ENCODE measurements at places on chromosomes 11 and 22.

DNA sequence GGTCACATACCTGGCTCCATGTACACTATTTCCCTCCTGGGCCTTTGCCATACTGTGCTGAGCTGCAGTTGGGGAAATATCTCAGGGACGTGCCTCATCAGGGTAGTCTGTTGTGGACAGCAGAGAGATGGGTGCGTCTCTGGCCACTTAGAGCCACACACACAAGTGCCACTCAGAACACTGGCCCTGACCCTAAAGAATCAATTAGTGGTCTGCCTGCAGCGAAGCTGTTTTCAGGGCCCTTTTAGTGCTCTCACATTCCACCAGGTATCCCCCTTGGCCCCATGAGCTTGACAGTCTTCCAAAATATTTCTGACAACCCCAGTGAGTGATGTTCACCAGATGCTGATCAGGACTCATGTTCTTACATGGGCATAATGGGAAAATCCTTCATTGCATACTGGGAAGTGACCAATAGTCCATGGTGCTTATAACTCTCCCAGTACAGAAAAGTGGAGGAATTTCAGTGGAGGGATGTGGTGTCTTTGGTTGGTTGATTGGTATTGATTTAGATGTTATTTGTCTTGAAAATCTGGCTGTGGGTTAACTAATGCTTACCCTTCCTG, 66.1 kb downstream of the ME3 start:
- no peak for DNase-seq
- H3K36me3 ChIP-seq: no peaks in the 10 kb centered on the region
- H3K27ac ChIP-seq: no peak overlapping the region
- peaks cover 4% of the 10 kb centered on the region for H3K4me1 ChIP-seq
- H3K4me3 ChIP-seq: no peak overlapping the region
- H3K27me3 ChIP-seq: peaks cover 2% of the 10 kb centered on the region

DNA sequence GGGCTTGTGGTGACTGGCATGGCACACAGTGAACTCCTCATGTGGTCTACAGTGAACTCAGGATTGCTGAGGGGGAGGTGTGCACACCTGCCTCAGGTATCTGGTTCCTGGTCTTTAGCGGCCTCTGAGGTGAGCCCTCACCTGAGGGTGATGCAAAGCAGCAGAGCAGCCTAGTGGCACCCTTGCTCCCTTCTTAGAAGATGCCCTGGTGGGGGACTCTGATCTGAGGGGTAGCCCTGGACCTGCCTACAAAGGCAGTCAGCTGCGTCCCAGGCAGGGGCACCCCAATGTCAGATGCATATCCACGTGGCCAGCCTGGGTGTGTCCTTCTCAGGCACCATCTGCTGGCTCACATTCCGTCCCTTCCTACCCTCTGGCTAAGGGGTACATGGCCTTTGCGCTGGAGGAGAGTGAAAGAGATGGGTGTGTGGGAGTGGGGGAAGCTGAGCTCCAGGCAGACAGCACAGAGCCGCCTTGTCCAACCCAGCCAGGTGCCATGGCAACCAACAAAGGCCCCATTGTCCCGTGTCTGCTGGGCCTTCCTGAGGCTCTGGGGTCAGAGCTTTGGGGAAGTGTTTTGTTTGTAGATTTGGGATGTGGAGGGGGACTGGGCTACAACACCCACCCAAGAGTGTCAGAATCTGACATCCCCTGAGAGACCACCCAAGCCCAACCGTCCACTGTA, 5.8 kb downstream of the PLEKHB1 start:
- H3K4me1 ChIP-seq: peaks cover 5% of the 10 kb centered on the region
- H3K36me3 ChIP-seq: no peaks in the 10 kb centered on the region
- no peak overlapping the region for H3K4me3 ChIP-seq
- no peak for DNase-seq

DNA sequence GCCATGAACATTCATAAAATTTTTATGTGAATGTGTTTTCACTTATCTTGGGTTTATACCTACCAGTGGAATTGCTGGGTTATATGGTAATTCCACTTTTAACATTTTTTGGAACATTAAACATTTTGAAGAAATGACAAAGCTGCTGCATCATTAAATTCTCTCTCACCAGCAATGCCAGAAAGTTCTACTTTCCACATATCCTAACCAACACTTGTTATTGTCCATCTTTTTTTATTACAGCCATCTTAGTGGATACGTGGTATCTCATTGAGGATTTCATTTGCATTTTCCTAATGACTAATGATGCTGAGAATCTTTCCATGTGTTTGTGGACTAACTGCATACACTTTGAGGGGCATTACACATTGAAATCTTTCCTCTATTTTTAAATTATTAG, 122.6 kb downstream of the SIK3 start:
- no peak for DNase-seq
- H3K27ac ChIP-seq: no peak overlapping the region
- no peak overlapping the region for H3K4me3 ChIP-seq

DNA sequence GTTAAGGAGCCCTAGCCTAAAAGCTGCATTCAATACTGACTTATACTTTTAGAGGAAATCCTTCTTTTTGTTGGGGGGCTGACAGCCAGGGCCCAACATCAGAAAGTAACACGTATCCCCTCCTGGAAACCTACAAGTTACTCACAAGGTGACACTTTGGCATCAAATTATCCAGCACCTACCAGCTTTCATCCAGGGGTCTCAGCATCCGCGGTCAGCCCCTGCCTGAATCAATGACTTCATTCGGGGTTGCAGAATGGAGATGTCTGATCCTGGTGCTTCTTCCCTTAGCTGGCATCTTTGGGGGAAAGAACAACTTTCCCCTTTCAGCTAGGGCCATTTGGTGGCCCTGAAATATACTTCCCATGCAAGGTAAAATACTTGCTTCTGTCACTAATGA, 5.3 kb upstream of the NAP1L4 start:
- no peaks in the 10 kb centered on the region for H3K4me1 ChIP-seq
- DNase-seq: no peak
- no peaks in the 10 kb centered on the region for H3K27me3 ChIP-seq
- peaks cover 17% of the 10 kb centered on the region for H3K36me3 ChIP-seq
- H3K4me3 ChIP-seq: no peak overlapping the region

- no peaks in the 10 kb centered on the region for H3K4me1 ChIP-seq
- no peak overlapping the region for H3K27ac ChIP-seq
- no peaks in the 10 kb centered on the region for H3K36me3 ChIP-seq
- DNase-seq: peak; percentile 36
These were observed 21.0 kb downstream of the C22orf31 start for GRCh38 chr22:29040385-29041275.

GRCh38 chr11:1883346-1884302, 8.1 kb downstream of the PRR33 start:
- peaks cover 14% of the 10 kb centered on the region for H3K36me3 ChIP-seq
- no peak overlapping the region for H3K27ac ChIP-seq
- DNase-seq: no peak
- no peaks in the 10 kb centered on the region for H3K27me3 ChIP-seq

- H3K36me3 ChIP-seq: no peaks in the 10 kb centered on the region
- H3K27me3 ChIP-seq: peaks cover 6% of the 10 kb centered on the region
- H3K27ac ChIP-seq: no peak overlapping the region
- no peak for DNase-seq
- H3K4me1 ChIP-seq: no peaks in the 10 kb centered on the region
- no peak overlapping the region for H3K4me3 ChIP-seq
These were observed 47.4 kb downstream of the RPS6KA4 start for GRCh38 chr11:64406221-64406946.

DNA sequence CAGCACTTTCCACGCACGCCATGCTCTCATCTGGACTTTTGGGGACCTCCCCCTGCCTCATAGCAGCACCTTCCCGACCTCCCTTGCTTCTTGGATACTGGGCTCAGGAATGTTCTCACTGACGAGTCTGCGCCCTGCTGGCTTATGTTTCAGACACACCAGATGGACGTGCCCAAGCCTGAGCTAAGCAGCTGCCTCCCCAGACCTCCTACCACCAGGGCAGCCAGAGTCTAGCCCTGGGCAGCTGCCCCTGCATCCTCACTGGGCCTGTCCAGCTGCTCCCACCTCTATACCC, 13.2 kb upstream of the RGL4 start:
- no peaks in the 10 kb centered on the region for H3K27me3 ChIP-seq
- DNase-seq: no peak
- H3K4me1 ChIP-seq: peaks cover 15% of the 10 kb centered on the region
- peaks cover 10% of the 10 kb centered on the region for H3K36me3 ChIP-seq
- H3K4me3 ChIP-seq: no peak overlapping the region
- peak overlapping the region; percentile 15 for H3K27ac ChIP-seq

- peaks cover 2% of the 10 kb centered on the region for H3K27me3 ChIP-seq
- H3K27ac ChIP-seq: no peak overlapping the region
- no peaks in the 10 kb centered on the region for H3K4me1 ChIP-seq
- DNase-seq: peak; percentile 8
- no peak overlapping the region for H3K4me3 ChIP-seq
These were observed 12.9 kb downstream of the MPEG1 start for GRCh38 chr11:59199546-59200422.

DNA sequence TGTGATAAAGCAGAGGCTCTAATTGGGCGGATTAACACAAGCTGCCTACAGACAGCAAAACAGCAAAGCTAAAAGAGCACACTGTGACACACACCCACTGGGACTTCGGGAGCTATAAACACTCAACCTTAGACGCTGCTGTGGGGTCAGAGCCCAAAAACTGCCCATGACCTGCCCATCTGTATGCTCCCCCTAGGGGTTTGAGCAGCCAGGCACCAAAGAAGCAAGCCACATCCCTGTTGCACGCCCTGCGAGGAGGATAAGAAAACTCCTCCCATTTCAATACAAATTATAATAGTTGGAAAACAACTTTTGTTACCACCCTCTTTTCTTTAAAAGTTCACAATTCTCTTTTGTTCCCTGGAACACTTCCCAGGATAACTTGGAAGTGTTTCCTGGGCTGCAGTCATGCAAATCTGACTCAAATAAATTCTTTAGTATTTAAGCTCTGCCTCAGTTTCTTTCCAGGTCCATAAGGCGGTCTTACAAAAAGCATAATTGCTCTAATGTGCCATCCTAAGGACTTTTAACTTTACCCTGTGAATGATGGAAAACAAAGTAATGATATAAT, 86.4 kb downstream of the DLG2 start:
- H3K36me3 ChIP-seq: no peaks in the 10 kb centered on the region
- H3K4me1 ChIP-seq: no peaks in the 10 kb centered on the region
- H3K4me3 ChIP-seq: no peak overlapping the region
- DNase-seq: no peak
- no peak overlapping the region for H3K27ac ChIP-seq

GRCh38 chr22:20220629-20221026, 47.5 kb downstream of the RTN4R start:
- H3K27ac ChIP-seq: no peak overlapping the region
- no peak overlapping the region for H3K4me3 ChIP-seq
- H3K36me3 ChIP-seq: no peaks in the 10 kb centered on the region
- H3K27me3 ChIP-seq: no peaks in the 10 kb centered on the region
- no peaks in the 10 kb centered on the region for H3K4me1 ChIP-seq

DNA sequence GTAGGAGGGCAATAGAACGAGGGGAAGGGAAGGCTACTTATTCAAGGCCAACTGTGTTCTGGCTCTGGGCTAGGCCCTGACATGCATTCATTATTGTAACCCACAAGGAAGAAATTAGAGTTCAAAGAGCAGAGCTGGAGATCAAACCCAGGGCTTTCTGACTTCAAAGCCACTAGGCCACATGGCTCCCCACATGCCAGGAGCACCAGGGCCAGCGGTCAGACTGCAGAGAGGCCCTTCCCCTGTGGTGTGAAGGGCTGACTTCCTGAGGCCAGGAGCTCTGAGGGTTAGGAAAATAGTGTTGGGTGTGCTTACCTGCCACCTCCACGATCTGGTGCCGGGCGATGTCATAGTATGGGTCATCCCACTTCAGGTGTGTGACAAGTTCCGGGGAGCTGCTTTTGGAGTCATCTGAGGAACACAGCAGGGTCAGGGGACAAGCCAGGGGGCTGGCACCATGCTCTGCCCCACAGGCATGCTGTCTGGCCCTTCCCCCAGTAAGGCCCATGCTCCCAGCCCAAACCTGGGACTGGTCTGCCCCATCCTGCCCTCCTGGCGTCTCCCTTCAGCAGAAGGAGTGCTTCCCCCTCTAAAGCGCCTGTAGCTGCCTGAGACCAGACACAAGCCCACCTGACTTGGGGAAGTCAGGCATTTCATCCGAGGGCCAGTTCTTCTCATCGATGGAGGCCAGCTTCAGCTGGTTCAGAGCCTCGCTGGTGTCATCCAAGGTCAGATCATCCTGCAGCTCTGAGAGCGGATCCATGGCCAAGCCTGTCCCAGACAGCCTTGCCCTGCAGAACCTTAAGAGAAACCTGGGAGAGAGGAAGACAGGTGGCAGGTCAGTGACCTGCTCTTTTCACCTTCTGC, 4.8 kb downstream of the ARHGAP1 start:
- no peaks in the 10 kb centered on the region for H3K27me3 ChIP-seq
- no peak overlapping the region for H3K27ac ChIP-seq
- no peak for DNase-seq
- H3K4me1 ChIP-seq: peaks cover 16% of the 10 kb centered on the region
- peaks cover 35% of the 10 kb centered on the region for H3K36me3 ChIP-seq

GRCh38 chr22:37940698-37941376, 12.6 kb downstream of the C22orf23 start:
- peak overlapping the region; percentile 36 for H3K27ac ChIP-seq
- peaks cover 15% of the 10 kb centered on the region for H3K36me3 ChIP-seq
- H3K4me3 ChIP-seq: no peak overlapping the region
- H3K27me3 ChIP-seq: no peaks in the 10 kb centered on the region

GRCh38 chr11:38935941-38936340, 2337.9 kb upstream of the RAG2 start:
- H3K36me3 ChIP-seq: no peaks in the 10 kb centered on the region
- no peaks in the 10 kb centered on the region for H3K4me1 ChIP-seq
- DNase-seq: no peak

DNA sequence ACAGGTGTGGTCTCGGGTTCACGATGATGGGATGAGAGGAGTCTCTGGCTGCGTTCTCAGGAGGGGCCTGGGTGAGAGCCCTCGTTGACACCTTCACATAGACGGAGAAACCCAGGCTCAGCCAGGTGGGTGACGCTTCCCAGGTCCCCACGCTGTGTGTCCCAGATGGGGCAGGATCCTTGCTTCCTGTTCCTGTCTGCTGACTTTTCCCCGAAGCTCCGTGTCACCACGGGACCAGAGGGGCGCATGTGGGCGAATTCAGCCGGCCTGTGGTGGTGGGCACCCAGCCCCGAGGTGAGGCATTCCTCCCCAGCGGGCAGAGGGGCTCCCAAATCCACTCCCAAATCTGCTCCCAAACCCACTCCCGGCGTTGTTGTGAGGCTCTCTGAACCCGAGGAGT, 732.8 kb downstream of the BRD1 start:
- H3K27me3 ChIP-seq: no peaks in the 10 kb centered on the region
- no peaks in the 10 kb centered on the region for H3K36me3 ChIP-seq
- no peak overlapping the region for H3K4me3 ChIP-seq
- H3K27ac ChIP-seq: no peak overlapping the region
- no peak for DNase-seq
- no peaks in the 10 kb centered on the region for H3K4me1 ChIP-seq

- DNase-seq: no peak
- no peaks in the 10 kb centered on the region for H3K36me3 ChIP-seq
- H3K4me1 ChIP-seq: peaks cover 15% of the 10 kb centered on the region
- no peak overlapping the region for H3K27ac ChIP-seq
These were observed 133.6 kb upstream of the C11orf58 start for GRCh38 chr11:16604794-16605388.
